ENCODE measurements at places on chromosomes 16 and 17. TPM values are rescaled to one million over a fixed set of nuclear protein-coding genes. Genes with fewer than 3 reads are reported as not detected.
A peak's percentile ranks its signal among the peaks of the same experiment; 100 is the strongest.

- H3K4me1 ChIP-seq, result peaks cover 11% of the 10 kb centered on the region
- peak; percentile 50 for DNase-seq
- peak overlapping the region; percentile 17 for H3K4me3 ChIP-seq
- H3K27ac ChIP-seq, result peak overlapping the region; percentile 16
Measured at GRCh38 chr17:7486181-7486580, 2.0 kb downstream of the POLR2A start.

DNA sequence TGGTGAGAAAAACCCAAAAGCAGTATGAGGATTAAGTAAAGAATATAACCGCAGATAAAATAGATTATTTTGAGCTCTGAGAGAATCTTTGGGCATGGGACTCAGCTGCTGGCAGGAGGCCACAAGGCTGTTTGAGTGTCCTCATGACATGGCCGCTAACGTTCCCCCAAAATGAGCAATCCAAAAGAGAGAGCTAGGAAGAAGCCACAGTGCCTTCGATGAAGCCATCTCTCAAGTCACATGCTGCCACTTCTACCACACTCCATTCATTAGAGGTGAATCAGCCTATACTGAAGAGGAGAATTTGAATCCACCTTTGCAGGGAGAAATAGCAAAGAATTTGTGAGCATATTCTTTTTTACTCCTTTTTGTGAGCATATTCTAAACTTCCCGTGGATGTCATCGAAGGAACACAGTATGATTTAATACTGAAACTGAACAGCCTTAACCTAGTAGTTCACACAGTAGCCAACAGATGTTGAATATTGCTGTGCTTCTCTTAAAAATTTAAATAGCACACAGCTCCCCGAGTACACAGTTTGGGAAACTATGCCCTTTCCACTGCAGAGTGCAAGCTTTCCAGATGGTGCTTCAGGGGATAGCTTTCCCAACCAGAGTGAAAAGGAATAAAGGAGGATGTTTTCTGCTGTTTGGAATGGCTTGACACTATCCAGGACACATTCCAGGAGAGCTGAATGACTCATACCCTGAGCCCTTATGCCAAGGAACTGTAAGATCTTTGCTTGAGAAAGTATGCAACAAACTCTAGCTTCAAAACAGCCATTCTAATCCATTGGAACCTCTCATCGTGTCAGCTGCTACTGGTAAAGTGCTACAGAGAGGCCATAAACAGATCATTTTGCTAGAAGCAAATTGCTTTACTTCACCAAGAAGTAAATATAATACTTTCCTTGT, 33.9 kb downstream of the ANKFY1 start:
- DNase-seq, result peak; percentile 97
- no peaks in the 10 kb centered on the region for H3K27me3 ChIP-seq
- H3K36me3 ChIP-seq, result peaks cover 11% of the 10 kb centered on the region
- no peak overlapping the region for H3K4me3 ChIP-seq
- peak overlapping the region; percentile 48 for H3K27ac ChIP-seq

GRCh38 chr17:13359774-13360173, 242.0 kb downstream of the HS3ST3A1 start:
- no peak overlapping the region for H3K4me3 ChIP-seq
- no peaks in the 10 kb centered on the region for H3K27me3 ChIP-seq
- H3K27ac ChIP-seq, result no peak overlapping the region
- H3K36me3 ChIP-seq, result no peaks in the 10 kb centered on the region
- DNase-seq, result no peak

- H3K4me1 ChIP-seq, result no peaks in the 10 kb centered on the region
- peaks cover 6% of the 10 kb centered on the region for H3K27me3 ChIP-seq
- H3K36me3 ChIP-seq, result no peaks in the 10 kb centered on the region
- DNase-seq, result no peak
- H3K27ac ChIP-seq, result no peak overlapping the region
- H3K4me3 ChIP-seq, result no peak overlapping the region
Measured at GRCh38 chr16:72224260-72224768, 52.4 kb upstream of the PMFBP1 start.

- no peak overlapping the region for H3K4me3 ChIP-seq
- H3K27me3 ChIP-seq, result no peaks in the 10 kb centered on the region
- DNase-seq, result peak; percentile 99
- H3K4me1 ChIP-seq, result peaks cover 36% of the 10 kb centered on the region
- H3K27ac ChIP-seq, result peak overlapping the region; percentile 95
Measured at GRCh38 chr16:66516808-66517585, 32.9 kb downstream of the TK2 start.

DNA sequence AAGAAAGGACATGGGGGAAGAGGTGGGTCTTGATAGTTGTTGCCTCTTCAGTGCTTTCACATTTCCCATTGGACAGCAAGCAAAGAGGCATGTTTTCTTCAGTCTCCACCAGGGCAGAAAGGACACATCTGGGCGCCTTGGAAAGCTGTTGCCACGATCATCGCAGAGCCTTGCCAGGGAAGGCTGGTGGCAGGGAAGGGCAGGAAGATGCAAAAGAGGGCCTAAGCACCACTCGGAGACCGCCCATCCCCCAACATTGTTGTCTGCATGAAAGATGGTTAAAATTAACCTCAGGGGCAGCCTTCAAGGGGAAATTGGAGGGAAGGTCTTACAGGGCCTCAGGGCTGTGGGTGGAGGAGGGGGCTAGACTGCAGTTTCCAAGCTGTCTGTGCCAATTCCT, 114.2 kb downstream of the SOX9 start:
- no peaks in the 10 kb centered on the region for H3K36me3 ChIP-seq
- no peak overlapping the region for H3K27ac ChIP-seq
- H3K27me3 ChIP-seq, result peaks cover 20% of the 10 kb centered on the region
- H3K4me1 ChIP-seq, result no peaks in the 10 kb centered on the region
- H3K4me3 ChIP-seq, result no peak overlapping the region

- peak overlapping the region; percentile 88 for H3K27ac ChIP-seq
- H3K27me3 ChIP-seq, result no peaks in the 10 kb centered on the region
- H3K36me3 ChIP-seq, result peaks cover 51% of the 10 kb centered on the region
- DNase-seq, result no peak
- H3K4me3 ChIP-seq, result no peak overlapping the region
- peaks cover 50% of the 10 kb centered on the region for H3K4me1 ChIP-seq
Measured at GRCh38 chr16:16028311-16028999, 79.0 kb downstream of the ABCC1 start.

DNA sequence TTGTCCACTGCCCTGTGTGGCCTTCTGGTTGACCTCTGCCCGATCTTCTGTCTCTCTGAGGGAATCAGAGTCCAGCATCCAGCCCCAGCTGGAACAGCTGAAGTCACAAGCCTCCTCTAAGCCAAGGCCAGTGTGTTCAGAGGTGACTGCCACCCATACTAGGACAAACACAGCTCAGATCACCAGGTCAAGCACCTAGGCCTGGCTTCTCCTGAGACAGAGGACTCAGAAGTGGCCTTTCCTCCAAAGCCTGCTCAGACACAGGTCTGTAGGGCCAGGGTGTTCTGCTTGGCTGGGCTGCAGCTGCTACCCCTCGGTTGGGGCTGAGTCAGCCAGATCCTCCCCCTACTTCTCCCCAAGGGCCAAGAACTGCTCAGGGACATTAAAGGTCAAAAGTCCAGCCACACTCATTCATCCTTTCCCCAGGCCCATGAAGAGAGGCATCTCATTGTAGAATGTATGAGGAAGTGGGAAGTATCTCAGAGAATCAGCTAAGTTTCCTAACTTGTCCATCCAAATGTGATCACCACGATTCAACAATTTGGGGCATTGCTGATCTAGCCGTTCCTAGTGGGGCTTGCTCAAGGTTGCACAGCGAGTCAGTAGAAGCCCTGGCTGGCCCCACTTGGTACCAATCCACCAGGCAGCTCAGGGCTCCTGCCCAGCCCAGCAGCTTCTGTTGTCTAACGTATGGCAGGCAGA, 7.6 kb downstream of the SLC46A1 start:
- DNase-seq, result peak; percentile 11
- no peak overlapping the region for H3K27ac ChIP-seq
- H3K4me3 ChIP-seq, result no peak overlapping the region
- H3K36me3 ChIP-seq, result peaks cover 28% of the 10 kb centered on the region
- no peaks in the 10 kb centered on the region for H3K27me3 ChIP-seq

DNA sequence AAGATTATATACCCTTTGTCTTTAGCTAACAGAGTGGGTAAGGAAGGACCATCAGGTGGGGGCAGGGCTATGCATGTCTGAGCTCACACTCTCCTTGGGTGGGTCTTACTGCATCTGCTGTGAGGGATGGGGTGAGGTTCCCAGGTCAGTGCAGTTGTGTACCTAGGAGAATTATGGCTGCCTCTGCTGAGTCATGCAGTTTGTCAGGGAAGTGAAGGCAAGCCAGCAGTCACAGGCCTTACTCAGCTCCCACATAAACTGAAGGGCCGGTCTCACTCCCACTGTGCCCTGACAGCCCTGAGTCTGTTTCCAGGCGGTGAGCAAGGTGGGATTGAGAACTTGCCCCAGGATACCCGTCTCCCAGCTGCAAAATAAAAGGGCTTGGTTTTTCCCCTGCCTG, 328.6 kb downstream of the MAP2K6 start:
- DNase-seq, result peak; percentile 41
- H3K4me3 ChIP-seq, result no peak overlapping the region
- no peaks in the 10 kb centered on the region for H3K36me3 ChIP-seq
- H3K27ac ChIP-seq, result no peak overlapping the region
- peaks cover 3% of the 10 kb centered on the region for H3K4me1 ChIP-seq

GRCh38 chr16:4411684-4412083, 4.7 kb downstream of the CORO7 start:
- no peak overlapping the region for H3K4me3 ChIP-seq
- H3K4me1 ChIP-seq, result peaks cover 36% of the 10 kb centered on the region
- DNase-seq, result peak; percentile 39
- H3K36me3 ChIP-seq, result peaks cover 11% of the 10 kb centered on the region
- no peaks in the 10 kb centered on the region for H3K27me3 ChIP-seq

- DNase-seq, result no peak
- H3K27ac ChIP-seq, result no peak overlapping the region
- H3K27me3 ChIP-seq, result peaks cover 60% of the 10 kb centered on the region
- H3K36me3 ChIP-seq, result no peaks in the 10 kb centered on the region
- no peaks in the 10 kb centered on the region for H3K4me1 ChIP-seq
- no peak overlapping the region for H3K4me3 ChIP-seq
Measured at GRCh38 chr17:76992891-76993290, 124.7 kb downstream of the MGAT5B start.

GRCh38 chr16:30600929-30601328, 9.3 kb downstream of the ZNF689 start:
- H3K27ac ChIP-seq, result no peak overlapping the region
- H3K27me3 ChIP-seq, result no peaks in the 10 kb centered on the region
- no peak overlapping the region for H3K4me3 ChIP-seq
- peaks cover 6% of the 10 kb centered on the region for H3K4me1 ChIP-seq

GRCh38 chr16:2195322-2196161, 863 bp downstream of the CASKIN1 start:
- H3K36me3 ChIP-seq, result no peaks in the 10 kb centered on the region
- no peak overlapping the region for H3K4me3 ChIP-seq
- DNase-seq, result no peak
- peaks cover 64% of the 10 kb centered on the region for H3K27me3 ChIP-seq
- no peak overlapping the region for H3K27ac ChIP-seq
- H3K4me1 ChIP-seq, result no peaks in the 10 kb centered on the region

DNA sequence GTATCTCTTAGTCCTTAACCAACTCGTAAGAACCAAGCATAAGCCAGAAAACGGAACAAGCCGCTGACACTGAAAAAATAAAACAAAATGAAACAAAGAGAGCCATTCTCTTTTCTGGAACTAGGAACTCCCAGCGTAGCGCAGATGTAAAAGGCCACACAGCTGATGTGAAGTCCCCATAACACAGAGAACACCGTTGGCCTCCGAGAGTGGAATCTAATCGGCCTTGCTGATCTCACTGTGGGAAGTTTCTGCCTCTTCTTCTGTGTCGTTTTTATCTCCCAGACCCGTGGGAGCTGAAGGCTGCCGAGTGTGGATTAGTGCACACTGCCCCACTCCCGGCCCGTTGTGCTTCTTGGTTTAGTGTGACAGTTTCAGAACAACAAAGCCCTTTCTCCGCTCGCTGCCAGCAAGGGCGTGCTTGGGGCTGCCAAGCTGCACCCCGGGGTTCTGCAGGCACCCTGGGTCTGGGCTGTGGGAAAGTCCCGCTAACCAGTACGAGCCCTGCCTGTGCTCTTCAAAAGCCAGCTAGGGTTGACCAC, 21.7 kb downstream of the TTYH2 start:
- DNase-seq, result no peak
- H3K4me3 ChIP-seq, result no peak overlapping the region
- H3K27ac ChIP-seq, result no peak overlapping the region
- no peaks in the 10 kb centered on the region for H3K36me3 ChIP-seq
- H3K27me3 ChIP-seq, result no peaks in the 10 kb centered on the region

DNA sequence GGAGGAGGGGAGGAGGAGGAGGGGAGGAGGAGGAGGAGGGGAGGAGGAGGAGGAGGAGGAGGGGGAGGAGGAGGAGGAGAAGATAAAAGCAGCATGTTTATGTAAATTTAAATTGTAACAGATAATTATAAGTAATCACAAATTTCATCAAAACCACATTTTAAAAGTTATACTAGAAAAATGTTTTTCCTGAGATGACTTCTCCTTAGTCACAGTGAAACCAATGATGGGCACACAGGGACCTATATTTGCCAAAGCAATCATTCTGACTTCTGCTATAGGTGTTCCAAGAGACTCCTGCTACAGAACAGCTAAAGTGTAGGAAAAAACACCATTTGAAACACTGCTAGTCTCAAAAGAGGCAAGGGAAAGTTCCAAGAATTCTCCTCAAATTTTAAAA, 66.4 kb downstream of the CEP95 start:
- H3K4me3 ChIP-seq, result no peak overlapping the region
- H3K27ac ChIP-seq, result peak overlapping the region; percentile 32
- no peaks in the 10 kb centered on the region for H3K27me3 ChIP-seq
- no peak for DNase-seq

- no peak overlapping the region for H3K4me3 ChIP-seq
- H3K27me3 ChIP-seq, result no peaks in the 10 kb centered on the region
- H3K4me1 ChIP-seq, result peaks cover 46% of the 10 kb centered on the region
- H3K27ac ChIP-seq, result peak overlapping the region; percentile 67
- no peak for DNase-seq
Measured at GRCh38 chr17:82214012-82214628, 1.5 kb upstream of the CCDC57 start.

MYH1 gene
- polyA plus RNA-seq, result not detected

CX3CL1 gene
- polyA plus RNA-seq, result 0.89 TPM

HELZ gene
- polyA plus RNA-seq, result 8.0 TPM

CDC42EP4 gene
- polyA plus RNA-seq, result 25.8 TPM

CBX2 gene
- polyA plus RNA-seq, result 4.0 TPM

NDUFB10 gene
- 287 TPM for polyA plus RNA-seq

TEFM gene
- polyA plus RNA-seq, result 7.9 TPM

QRICH2 gene
- 4.7 TPM for polyA plus RNA-seq

KRT27 gene
- polyA plus RNA-seq, result not detected

ABCC6 gene
- 1.3 TPM for polyA plus RNA-seq

SLC47A1 gene
- polyA plus RNA-seq, result not detected

PROCA1 gene
- 1.7 TPM for polyA plus RNA-seq

C16orf74 gene
- polyA plus RNA-seq, result 18.5 TPM

CHD9 gene
- polyA plus RNA-seq, result 8.4 TPM

CRYM gene
- not detected for polyA plus RNA-seq

MARVELD3 gene
- not detected for polyA plus RNA-seq
